GM10248 (cell line): ENCODE measurements at places on chromosomes 2 and 18.

- DNase-seq: no peak
Measured at GRCh38 chr2:230773039-230773773, 60.6 kb downstream of the CAB39 start.

DNA sequence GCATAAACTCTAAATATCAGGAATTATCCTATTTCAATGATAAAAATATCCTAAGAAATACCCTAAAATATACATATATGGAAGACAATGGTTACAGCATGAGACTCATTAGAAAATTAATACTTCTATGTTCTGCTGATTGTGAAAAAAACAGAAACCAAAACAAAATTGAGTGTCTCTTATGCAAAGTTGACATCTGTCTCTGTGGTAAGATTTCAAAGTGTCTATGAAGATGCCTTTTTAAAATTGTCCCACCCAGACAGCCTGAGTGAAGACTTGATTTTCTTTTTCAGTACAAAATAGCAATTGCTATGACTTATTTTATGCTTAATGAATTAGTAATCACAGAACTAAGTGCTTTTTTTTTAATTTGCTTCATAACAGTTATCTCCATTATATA is 1368.4 kb upstream of the LRRTM1 start:
- DNase-seq: no peak

GRCh38 chr18:9951022-9951859 is 37.4 kb downstream of the VAPA start:
- peak; percentile 19 for DNase-seq

DNA sequence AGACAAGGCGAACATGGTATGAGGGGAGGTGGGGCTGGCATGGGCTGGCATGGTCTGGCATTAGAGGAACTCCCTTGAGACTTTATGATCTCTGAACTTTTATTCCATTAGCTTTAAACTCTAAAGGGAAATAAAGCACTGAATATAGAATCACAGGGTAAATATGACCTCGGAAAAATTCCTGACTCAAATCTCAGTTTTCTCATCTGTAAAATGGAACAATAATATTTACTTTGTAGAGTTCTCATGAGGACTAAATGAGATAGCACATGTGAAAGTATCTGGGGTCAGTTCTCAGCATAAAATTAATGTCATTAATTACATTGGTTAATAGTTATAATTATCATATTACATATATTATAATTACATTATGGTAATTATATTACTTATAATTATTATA is 65.9 kb downstream of the ARHGAP25 start:
- DNase-seq: no peak

GRCh38 chr2:200356321-200356720 is 49.8 kb downstream of the SPATS2L start:
- no peak for DNase-seq

GRCh38 chr2:28821295-28821958 is 10.8 kb downstream of the SPDYA start:
- peak; percentile 50 for DNase-seq

DNA sequence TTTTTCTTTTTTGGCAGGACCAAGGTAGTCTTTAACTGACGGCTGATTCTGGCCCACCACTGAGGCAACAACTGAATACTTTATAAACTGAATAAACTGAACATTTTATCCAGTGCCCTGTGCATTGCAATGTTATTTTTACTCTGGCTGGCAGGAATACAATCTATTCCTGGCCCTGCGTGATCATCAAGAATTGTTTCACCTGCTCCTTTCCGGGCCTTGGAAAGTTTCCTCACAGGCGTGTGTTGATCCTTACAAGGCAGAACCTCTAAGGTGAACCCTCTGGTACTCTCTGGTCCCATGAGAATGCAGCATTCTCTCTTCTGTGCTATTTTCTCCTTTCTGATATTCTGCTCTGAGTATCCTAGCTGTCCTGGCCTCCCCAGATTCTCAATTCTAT is 113.7 kb upstream of the KLHL29 start:
- DNase-seq: no peak

GRCh38 chr2:215528555-215528954 is 92.7 kb upstream of the FN1 start:
- DNase-seq: no peak

GRCh38 chr2:241900251-241901017 is 30.9 kb downstream of the RTP5 start:
- DNase-seq: no peak

- DNase-seq: no peak
Measured at GRCh38 chr2:19739256-19739655, 162.5 kb downstream of the TTC32 start.

GRCh38 chr2:241803387-241804325 is 5.3 kb upstream of the NEU4 start:
- DNase-seq: peak; percentile 74
